ENCODE measurements at places on chromosomes 5 and 9. TPM values are rescaled to one million over a fixed set of nuclear protein-coding genes. Genes with fewer than 3 reads are reported as not detected.

DNA sequence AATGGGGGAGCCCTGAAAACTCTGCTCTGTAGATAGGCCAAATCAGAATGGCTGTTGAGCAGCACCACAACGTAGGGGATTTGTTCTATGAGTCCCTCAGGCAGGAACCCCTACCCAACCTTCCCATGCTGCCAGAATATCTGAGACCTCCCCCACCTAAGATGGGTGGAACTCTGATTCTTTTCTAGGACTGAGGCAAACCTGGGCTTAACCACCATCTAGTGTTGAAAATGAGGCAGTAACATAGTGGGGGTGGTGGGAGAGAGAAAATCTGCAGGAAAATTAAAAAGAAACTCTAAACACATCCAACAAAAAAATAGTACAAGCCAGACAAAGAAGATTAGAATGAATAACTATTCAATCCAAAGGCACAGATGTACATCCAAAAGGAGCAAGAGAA is 228.4 kb downstream of the ATPSCKMT start:
- no peak for DNase-seq

DNA sequence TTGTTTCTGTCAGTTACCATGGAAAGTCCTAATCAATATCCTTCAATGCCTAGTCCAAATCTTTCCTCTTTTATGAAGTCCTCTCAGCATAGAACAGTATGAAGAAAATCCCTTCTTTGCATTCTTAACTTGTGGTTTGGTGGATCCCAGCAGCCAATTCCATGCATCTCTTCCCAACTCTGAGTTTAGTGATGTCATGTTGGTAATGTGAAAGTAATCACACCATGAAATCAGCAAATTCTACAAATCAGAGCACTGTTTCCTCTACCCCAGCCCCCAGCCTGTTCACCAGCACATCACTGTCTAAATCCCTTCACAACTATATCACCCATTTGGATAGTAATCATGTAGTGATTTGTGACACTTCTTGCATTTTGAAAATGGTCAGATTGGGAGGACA is 4.7 kb upstream of the C1QTNF2 start:
- DNase-seq: no peak

DNA sequence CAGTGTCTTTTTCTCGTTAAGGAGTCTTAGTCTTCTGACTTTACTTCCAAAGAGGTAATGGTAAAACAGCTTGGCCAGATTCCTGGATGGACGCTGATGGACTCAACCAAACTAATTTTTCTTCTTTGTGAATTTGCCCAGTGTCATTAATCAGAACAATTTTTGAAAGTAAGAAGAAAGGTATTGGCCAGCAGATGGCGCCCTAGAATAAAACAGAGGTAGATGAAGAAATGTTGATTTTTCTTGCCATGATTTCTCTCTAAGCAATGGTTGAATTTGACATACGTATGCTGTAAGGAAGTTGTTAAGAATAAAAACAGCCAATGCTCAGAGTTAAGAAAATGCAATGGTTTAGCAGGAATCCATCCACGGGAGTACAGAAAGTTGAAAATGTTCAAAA is 500.0 kb downstream of the DIRAS2 start:
- peak; percentile 61 for DNase-seq

GRCh38 chr9:90449213-90449925 is 193.3 kb downstream of the DIRAS2 start:
- peak; percentile 16 for DNase-seq

- DNase-seq: no peak
Observed at GRCh38 chr9:134563397-134563796, 78.2 kb upstream of the COL5A1 start.

DNA sequence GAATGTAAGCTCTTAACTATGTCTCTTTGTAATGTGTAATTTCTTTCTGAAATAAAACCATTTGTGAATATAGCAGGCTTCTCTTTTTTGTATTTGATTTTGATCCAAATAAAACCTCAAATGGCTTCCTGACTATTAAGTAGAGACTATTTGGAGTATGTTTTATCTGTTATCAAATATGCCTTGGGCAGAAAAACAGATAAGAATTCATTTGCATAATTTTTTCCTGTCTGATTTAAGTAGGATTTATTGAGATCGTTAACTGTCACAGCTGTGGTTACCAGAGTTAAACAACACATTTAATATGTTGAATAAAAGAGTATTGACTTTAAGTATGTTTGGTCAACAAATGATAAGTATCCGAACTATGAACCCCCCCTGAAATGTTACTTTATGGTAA is 104.9 kb downstream of the MELK start:
- DNase-seq: peak; percentile 28

GRCh38 chr9:134182554-134183085 is 18.3 kb upstream of the RNU6ATAC start:
- no peak for DNase-seq

DNA sequence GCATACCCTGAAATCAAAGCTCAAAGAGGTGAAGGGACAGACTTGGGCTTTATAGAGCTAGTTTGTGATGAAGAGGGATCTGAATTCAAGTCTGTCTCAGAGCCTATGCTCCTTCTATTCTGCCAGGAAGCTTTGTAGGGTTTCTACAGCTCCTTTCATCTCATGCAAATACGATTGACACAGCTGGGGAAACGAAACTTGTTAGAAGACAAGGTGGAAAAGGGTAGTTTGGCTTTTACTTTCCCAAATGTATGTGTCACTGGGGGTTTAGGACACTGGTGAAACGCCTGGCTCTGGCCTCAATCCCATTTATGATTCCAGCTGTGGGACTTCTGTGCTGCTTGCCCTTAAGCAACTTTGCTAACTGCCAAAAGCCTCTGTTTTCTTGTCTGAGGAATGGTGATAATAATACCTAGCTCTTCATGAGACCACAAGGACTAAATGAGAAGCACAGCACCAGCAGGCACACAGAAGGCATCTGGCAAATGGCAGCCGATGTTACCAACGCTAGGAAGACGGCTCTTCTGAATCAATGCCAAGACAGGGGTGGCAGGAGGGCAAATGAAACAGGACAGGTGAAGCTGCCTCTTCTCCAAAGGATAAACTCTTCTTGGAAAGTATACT is 70.3 kb upstream of the EQTN start:
- DNase-seq: no peak

The FBXW11 gene
- 44.4 TPM for total RNA-seq

The DTWD2 gene
- total RNA-seq: 12.4 TPM

The FGF18 gene
- total RNA-seq: 1.8 TPM

The PHF2 gene
- total RNA-seq: 30.7 TPM
